ENCODE measurements at places on chromosomes 2 and 18.

- DNase-seq = no peak
These were observed 103.9 kb upstream of the HS6ST1 start for GRCh38 chr2:128422571-128422970.

- no peak for DNase-seq
These were observed 32.7 kb upstream of the ABCA12 start for GRCh38 chr2:215171151-215171550.

DNA sequence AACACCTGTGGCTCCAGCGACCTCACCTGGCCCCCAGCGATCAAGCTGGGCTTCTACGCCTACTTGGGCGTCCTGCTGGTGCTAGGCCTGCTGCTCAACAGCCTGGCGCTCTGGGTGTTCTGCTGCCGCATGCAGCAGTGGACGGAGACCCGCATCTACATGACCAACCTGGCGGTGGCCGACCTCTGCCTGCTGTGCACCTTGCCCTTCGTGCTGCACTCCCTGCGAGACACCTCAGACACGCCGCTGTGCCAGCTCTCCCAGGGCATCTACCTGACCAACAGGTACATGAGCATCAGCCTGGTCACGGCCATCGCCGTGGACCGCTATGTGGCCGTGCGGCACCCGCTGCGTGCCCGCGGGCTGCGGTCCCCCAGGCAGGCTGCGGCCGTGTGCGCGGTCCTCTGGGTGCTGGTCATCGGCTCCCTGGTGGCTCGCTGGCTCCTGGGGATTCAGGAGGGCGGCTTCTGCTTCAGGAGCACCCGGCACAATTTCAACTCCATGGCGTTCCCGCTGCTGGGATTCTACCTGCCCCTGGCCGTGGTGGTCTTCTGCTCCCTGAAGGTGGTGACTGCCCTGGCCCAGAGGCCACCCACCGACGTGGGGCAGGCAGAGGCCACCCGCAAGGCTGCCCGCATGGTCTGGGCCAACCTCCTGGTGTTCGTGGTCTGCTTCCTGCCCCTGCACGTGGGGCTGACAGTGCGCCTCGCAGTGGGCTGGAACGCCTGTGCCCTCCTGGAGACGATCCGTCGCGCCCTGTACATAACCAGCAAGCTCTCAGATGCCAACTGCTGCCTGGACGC is 4.9 kb downstream of the GPR35 start:
- no peak for DNase-seq

GRCh38 chr2:2688254-2688653 is 357.2 kb upstream of the MYT1L start:
- DNase-seq = no peak

DNA sequence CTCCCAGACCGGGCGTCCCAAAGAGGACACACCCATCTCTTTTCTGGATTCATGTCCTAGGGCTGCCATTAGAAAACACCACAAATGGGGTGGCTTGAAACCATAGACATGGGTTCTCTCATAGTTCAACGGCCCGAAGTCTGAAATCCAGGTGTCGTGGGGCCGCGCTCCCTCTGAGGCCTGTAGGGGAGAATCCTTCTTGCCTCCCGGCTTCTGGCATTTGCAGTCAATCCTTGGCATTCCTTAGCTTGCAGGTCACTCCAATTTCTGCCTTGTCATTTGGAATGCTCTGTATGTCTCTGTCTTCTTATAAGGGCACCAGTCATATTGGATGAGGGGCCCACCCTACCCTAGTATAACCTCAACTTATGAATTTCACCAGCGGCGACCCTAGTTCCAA is 65.1 kb downstream of the CYB5A start:
- DNase-seq = no peak

GRCh38 chr18:57957210-57957609 is 86.8 kb upstream of the NEDD4L start:
- DNase-seq = no peak

DNA sequence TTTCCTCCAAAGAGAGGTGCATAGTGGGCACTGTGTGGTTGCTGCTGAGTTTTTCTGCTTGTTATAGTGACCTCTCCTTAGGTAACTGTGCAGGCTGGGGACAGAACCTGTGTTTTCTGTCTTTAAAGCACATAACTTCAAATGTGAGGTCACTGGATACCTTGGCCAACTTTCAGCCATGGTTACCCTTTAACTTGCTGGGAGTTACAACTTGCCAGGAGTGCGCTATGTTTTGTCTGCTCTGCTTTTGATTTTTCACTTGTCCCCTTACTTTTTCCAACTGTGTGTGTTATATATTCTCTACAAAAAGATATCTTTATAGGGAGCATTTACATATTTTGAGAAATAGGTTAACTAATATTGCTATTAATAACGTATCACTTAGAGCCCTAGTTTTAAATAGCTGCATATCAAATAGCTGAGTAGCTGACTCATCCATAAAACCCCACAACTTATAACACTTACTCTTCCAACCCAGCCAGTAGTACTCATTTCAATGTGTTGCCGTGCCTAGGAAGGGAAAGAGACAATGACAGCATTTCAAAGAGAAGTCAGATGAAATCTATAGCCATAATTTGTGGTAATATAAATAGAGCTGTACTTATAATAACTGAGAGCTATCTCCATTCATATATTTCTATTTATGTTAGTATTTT is 51.6 kb downstream of the DPP4 start:
- DNase-seq = no peak

GRCh38 chr2:36701391-36701795 is 4.9 kb downstream of the VIT start:
- no peak for DNase-seq

DNA sequence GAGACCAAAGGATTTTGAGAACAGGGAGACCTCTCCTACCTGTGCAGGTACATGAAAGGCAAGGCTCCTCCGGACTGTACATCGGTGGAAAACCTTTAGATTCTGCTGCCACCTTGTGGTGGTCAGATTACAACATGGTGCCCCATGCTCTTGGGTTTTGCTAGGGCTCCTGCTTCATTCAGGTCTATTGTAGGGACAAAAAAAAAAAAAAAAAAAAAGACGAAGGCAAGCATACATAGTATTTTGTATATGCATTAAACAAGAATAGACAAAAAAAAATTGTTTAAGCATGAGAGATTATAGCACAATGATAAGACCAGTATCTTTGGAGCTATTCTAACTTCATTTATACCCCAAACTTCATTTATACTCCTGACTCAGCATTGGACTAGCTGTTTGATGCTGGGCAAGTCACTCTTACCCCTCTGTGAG is 27.4 kb upstream of the SPR start:
- DNase-seq = peak; percentile 10

- no peak for DNase-seq
These were observed 26.8 kb downstream of the SMAD7 start for GRCh38 chr18:48923746-48924629.

DNA sequence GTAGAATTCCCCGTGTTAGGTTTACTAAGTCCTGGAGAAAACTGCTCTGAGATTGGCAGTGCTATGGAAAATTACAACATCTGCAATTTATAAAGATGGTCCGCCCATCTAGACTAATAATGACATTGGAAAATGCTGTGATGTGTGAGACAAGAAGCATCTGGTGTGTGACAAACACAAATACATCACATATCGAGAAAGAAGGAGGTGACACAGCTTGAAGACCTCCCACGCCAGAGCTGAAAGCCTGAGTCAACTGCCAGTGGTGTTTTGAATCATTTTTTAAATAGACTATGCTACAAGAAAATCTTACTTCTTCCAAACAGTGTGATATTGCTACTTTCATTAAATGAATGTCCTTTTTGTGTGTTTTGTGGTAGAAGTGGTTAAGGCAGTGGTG is 8.6 kb upstream of the ANO7 start:
- no peak for DNase-seq

DNA sequence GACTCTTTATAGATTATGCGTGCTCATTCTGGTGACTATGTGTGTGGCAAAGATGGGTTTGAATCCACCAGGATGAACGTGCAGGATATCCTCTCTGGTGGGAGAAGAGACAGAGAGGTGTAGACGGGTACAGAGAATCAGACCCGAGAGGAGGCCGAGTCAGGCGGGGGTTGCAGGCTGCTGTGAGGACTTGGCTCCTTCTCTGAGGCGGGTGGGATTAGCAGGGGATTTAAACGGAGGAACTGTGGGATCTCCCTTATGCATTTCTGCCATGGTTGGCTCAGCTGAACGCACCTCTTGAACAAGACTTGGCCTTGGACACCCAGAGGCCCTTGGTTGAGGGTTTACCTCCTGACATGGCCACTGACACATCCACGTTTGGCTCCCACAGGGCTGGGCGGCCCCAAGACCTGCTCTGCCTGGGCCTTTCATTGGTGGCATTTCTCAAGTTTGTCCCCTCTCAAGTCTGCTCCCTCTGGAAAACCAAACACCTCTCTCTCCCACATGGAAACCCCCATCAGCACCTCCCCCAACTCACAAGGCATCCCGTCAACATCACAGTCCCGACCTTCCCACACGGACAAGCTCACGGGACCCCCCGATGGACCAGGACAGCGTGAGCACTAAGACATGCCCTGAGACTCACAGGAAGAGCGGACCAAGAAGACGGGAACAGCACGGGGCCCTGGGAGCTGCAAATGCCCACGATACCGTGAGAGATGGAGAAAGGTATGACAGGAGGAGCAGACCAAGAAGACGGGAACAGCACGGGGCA is 158.3 kb downstream of the RTP5 start:
- no peak for DNase-seq

GRCh38 chr2:241087420-241088268 is 14.4 kb downstream of the MTERF4 start:
- DNase-seq = no peak

DNA sequence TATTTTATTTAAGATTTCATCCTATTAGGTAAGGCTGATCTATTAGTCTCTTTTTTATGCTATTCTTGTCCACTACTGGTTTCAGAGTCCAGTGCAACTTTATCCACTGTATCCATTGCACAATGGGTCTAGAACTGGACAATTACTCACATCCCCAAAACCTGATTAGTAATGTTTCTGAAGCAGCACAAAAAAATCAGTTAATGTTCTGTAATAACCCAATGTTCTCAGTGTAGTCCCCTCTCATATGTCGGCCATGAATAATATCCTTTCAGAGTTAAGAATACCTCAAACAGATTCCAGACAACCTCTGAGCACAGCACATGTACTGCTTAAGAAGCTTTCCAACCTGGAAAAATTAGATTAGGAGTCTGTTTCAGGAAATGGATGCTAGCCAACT is 29.7 kb downstream of the MGAT4A start:
- DNase-seq = no peak

GRCh38 chr2:53562407-53562806 is 205.2 kb upstream of the CHAC2 start:
- no peak for DNase-seq

- no peak for DNase-seq
These were observed 165.9 kb downstream of the ZFP36L2 start for GRCh38 chr2:43060390-43061016.

DNA sequence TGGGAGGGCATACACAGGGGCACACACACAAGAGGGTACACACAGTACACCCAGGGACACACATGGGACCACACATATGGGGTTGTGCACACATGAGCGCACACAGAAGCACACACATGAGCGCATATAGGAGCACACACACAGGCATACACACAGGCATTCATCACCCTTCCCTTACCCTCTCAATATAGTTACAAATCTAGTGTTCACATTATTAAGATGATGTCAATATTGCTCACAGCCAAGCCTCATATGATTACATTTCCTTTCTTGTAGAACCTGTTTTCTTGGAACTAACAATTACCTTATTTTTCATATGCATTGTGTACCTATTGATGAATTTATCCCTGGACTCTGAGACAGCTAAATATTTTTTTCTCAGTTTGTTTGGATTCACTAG is 156.7 kb downstream of the FHOD3 start:
- no peak for DNase-seq

DNA sequence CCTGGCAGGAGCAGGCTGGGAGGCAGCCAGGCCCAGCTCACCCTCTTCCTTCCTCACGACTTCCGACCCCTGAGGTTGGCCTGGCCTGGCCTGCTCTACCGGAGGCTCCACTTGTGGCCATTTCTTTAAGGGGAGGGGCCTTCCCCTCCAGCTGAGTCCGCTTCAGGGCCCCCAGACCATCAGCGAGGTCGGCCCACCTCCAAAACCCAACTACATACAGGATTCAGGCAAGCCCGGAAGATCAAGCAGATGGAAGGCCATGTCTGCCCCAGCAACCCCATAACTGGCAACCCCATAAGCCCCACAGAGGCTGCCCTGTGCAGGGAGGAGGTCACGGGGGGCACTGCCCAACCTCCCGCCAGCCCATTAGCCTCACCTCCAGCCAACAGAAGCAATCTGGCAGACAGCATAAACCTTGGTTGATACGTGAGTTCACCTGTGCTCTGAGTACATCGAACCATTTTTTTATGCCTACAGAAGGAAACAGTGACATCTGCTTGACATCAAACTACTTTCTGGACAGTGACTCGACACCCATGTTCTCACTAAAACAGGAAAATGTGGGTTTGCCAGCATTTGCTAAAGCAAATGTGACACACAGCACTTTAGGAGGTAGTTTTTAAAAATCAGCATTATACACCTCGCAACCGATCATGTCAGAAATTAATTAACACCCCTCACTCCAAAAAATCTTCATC is 98.9 kb downstream of the EIPR1 start:
- no peak for DNase-seq

- no peak for DNase-seq
These were observed 22.3 kb upstream of the RHOB start for GRCh38 chr2:20424300-20425290.

DNA sequence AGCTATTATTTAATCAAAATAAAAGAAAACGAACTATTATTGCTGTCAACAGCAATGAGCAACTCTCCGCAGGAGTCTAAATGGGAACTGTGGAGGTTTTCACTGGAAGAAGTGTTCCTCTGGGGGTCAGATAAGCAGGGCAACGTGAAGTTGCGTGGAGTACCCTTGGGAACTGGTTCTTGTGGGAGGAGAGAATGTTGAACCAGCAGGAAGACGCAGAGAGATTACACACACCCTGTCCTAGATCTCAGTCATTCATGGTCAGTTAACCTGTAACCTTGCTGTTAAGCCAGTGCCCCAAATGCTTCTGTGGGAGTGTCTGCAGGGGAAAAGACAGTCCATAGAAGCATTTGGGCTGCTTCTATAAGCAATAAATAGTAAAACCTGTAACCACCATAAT is 20.4 kb upstream of the CABLES1 start:
- DNase-seq = no peak

DNA sequence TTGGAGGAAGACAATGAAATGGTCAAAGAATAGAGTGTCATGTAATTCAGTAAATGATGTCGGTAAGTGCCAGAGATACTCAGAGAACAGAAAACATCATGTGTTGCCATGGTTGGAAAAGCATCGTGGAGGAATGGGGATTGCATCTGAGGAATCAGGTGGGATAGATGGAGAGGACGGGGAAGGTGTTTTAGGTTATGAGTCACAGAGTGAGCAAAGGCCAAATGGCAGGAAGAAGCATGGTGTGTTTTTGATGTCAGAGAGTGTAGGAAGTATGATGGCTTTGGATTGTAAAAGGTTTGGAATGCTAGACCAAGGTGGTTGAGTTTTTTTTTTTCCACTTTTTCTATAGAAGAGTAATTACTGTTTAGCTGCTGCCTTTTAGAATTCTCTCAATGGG is 27.5 kb upstream of the CD28 start:
- DNase-seq = no peak
